ENCODE measurements at places on chromosomes 13 and 19.

- DNase-seq = peak; percentile 65
Observed at GRCh38 chr13:32940601-32941000, 75.6 kb upstream of the KL start.

- DNase-seq = no peak
Observed at GRCh38 chr13:20633802-20634201, 66.8 kb downstream of the IFT88 start.

GRCh38 chr13:53569453-53569852, 540.8 kb downstream of the OLFM4 start:
- no peak for DNase-seq

GRCh38 chr13:74040200-74040599, 94.0 kb downstream of the KLF12 start:
- no peak for DNase-seq

GRCh38 chr13:54337540-54337939, 1308.9 kb downstream of the OLFM4 start:
- DNase-seq = no peak

DNA sequence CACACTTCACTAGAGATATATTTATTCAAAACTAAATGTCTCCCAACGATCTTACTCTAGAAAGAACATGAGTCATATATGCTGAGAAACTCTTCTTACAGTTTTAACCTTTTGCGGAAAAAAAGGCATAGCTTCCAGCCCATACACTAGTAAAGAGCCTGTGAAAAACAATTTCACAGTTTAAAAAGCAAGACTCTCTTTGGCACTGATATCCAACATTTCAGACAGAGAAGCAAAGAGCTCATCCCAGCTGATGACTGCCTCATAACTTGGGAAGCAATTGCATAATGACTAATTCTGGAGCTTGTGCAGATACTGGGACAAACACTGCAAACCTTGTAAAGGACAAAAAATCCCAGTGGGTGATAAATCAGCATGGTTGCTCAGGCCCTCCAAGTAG, 88.0 kb downstream of the ENOX1 start:
- DNase-seq = peak; percentile 32

DNA sequence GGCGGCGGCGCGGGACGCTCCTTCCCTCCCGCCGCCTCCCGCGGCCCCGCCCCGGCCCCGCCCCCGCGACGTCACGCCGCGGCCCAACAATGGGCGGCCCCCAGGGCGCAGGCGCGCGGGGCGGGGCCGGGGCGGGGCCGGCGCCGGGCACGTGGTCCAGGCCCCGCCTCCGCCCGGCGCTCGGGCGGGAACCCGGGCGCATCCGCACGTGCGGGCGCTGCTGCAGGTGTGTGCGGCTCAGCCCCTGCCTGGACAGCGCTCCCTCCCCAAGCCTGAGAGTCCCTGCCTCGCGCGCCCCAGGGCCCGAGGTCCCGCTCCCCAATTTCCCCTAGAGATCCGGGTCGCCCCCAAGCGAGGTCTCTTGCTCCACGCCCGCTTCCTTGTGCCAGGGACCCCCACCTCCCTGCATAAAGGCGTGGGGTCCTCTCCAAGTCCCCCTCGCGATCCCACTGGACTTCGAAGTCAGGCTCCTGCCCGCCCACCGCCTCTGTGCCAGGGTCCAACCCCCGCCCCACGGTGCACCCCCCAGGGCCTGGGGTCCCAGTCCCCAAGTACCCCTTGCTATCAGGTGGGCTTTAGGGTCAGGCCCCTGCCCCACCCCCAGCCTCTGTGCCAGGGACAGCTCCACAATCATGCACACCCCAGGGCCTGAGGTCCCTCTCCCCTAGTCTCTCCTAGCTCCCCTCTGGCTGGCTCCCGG, at the start of gene MEX3D:
Gene MEX3D, minus strand, starts transcription at position 6 of the 700 bp plus-strand sequence. CDS start 267 bp downstream, outside the sequence.
- DNase-seq = peak; percentile 58

- no peak for DNase-seq
Observed at GRCh38 chr13:112068540-112069060, 1.7 kb downstream of the SOX1 start.

- DNase-seq = no peak
Observed at GRCh38 chr13:43143591-43143990, 120.2 kb downstream of the DNAJC15 start.

- peak; percentile 2 for DNase-seq
Observed at GRCh38 chr13:89925107-89925506, 1422.4 kb upstream of the MIR17HG start.

- DNase-seq = no peak
Observed at GRCh38 chr19:40907968-40908735, 26.1 kb upstream of the CYP2A7 start.

DNA sequence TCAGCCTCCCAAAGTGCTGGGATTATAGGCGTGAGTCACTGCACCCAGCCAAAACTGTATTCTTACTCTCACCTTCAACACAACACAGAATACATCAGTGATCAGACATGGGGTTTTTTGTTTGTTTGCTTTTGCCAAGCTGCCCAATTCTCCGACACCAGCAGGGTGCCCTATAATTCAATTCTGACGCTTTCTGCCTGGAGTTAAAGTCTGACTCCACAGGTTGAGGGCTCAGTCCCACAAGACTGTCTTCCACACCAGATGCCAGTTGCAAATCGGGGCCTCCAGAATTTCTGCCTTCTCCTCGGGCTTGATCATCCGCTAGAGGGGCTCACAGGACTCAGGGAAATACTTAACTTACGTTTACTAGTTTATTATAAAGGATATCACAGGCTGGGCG, 22.1 kb downstream of the FBN3 start:
- no peak for DNase-seq

GRCh38 chr13:52944697-52945096, 83.9 kb upstream of the OLFM4 start:
- DNase-seq = no peak

DNA sequence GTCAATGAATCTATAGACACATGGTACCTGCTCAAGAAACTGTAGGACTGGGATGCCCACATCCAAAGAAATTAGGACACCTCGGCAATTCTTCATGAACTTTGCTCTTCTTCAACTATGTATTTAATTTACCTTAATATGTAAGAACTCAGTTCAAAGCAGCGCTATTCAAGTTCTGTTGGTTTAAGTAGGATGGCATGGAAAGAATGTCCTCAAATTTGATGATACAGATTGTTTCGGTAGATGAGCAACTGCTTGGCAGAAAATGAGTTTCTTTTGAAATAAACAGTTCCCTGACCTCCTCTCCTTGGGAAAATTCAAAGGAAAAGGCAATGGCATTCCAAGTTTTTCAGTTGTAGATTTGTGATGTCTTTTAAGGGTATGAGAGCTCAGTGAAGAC, 36.7 kb downstream of the FGF9 start:
- DNase-seq = no peak

DNA sequence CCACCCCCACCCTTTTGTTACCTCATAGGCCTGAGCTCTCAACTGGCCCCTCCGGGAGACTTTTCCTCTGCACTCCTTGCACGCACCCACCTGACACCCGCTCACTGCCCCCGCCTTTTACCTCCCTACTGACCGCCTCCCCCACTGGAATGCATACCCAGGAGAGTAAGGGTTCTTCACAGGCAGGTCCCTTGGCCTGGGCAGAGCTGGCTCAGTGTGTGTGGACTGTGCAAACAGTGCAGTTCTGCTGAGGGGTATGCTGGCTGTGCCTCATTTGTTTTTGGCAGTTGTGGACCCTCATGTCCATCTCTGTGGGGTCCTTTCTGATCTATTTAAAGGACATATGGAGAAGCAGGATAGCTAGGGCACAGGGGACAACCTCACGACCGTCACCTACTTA, 5.0 kb downstream of the ZSCAN18 start:
- DNase-seq = no peak

DNA sequence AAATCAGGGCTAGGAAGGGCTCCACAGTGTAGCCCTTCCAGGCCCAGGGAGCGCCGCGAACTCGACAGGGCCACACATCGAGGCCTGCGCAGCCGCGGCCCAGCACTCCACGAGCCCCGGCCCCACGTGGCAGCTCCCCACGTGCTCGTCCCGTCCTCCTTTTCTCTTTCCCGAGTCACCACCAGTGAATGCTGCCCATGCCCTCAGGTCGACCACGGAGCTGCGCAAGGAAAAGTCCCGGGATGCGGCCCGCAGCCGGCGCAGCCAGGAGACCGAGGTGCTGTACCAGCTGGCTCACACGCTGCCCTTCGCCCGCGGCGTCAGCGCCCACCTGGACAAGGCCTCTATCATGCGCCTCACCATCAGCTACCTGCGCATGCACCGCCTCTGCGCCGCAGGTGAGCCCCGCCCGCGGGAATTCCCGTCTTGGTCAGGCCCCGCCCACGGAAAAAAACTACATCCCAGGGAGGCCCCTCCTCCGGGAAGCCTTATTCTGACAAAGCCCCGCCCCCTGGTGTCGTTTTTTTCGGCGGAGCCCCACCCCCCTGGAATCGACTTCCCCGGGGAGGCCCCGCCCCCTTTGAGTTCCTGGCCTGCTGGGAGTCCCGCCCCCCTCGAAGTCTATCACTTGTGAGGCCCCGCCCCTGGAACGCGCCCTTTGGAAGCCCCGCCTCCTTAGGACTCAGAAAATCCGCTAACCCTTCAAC, 7.0 kb downstream of the HIF3A start:
- peak; percentile 42 for DNase-seq

Data from right lung (tissue), 10 donors.